ENCODE measurements at places on chromosomes 5 and 9.

DNA sequence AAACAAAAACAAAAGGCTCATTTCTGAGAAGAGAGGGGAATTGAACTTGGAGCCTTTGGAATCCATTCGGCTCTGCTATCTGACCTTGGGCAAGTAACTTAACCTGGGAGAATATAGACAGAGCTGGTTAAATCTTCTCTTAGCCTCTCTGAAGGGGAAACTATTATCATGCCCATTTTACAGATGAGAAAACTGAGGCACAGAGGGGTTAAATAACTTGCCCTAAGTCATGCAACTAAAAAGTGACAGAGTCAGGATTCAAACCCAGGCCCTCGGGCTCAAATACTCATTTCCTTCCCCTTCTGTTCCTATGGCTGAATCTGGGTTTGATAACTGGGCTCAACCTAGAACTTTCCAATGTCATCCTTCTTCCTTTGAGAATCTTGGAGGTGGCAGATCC lies 291.3 kb upstream of the MSX2 start:
- DNase-seq = no peak

DNA sequence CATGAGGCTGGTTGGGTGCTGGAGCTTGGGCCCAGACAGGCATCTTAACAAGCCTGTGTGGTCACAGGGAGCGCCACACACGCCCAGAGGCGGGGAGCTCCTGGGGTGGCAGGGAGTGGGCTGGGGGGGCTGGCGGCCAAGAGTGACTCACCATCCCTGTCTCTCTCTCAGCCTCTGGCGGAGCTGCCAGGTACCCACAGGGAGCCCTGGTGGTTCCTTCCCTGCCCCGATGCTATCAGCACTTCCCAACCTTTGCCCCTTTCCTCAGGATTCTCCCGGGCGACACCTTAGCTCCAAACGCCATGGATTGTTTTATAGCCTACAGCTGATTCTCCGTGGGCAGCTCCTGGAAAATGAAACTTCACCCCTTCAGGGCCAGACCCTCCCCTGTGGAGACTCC lies 5.5 kb downstream of the SLC9A3 start:
- DNase-seq = no peak

DNA sequence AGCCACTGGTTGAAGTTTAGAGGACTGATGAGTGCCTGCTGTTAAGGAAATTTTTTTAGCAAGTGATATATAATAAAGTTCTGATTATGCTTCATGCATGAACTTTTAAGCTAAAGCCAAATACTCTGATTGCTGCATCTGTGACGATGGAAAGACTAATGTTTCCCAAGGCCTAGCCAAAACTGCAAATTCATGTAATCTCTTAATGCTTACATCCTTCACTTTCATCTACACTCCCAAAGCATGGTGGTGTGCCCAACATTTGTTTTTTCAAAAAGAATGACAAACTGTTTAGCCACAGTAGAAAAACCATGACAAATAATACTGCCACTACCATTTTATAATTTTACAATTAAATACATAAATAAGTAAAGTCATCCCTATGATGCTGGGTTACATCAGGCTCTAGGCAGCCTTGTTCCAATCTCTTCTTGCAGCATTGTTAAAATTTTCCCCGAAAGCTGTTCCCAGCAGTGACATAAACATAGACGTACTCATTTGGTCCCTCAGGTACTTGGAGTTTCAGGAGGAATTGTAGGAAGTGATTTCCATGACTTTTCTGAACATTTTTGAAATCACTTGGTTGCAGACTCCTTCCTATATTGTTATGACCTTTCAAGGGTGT lies 625.3 kb upstream of the DMAC1 start:
- no peak for DNase-seq

- peak; percentile 36 for DNase-seq
Observed at GRCh38 chr5:177309351-177310191, 2.1 kb downstream of the MXD3 start.

GRCh38 chr5:80479713-80480112 lies 8.2 kb upstream of the FAM151B start:
- DNase-seq = no peak

DNA sequence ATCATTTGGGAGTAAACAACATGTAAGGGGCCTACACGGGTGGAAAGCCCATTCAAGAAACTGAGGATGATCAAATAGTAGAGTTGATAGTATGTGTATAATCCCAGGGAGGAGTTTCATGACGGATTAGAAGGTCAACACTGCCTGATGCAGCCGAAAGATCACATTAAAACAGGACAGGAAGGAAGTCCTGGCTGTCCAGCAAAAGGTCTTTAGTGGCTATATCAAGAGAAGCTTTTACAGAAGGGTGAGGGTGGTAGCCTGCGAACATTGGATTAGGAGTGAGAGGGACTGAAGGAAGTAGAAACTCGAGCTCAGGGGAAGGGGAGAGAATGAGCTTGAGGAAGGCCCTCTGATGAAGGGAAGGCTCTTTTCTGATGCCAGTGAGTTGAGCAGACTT lies 36.0 kb downstream of the DOCK8 start:
- DNase-seq = no peak

- DNase-seq = no peak
Observed at GRCh38 chr5:168092209-168093185, 198.9 kb upstream of the WWC1 start.

All from T-helper 2 cell (primary cell).